ENCODE measurements at places on chromosomes 1 and 21.
A peak's percentile ranks its signal among the peaks of the same experiment; 100 is the strongest.

DNA sequence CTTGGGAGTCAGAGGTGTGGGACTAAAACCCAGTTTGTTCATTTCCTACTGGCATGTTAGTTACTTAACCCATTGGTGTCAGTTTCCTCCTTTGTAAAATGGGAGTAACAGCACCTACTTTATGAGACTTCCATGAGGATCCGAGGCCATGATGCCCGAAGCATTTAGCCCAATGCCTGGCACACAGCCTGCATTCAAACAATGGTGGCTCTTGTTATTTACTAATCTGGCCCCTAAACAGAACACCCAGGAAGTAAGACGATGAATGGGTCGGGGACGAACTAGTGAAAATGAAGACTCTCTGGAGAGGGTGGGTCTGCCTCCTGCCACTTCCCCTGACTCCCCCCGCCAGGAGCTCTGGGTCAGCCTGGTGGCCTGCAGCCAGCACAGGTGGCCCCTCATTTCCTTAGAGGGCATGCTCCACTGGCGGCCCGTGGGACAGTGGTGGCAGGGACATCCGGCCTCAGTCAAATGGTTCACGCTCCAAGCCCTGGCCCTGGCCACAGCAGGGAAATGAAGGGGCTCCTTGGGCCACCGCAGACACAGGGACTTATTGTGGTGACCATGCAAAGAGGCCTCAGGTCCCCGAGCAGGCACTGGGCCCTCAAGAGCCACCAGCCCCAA lies 9.5 kb upstream of the TAS1R2 start:
- DNase-seq: no peak

DNA sequence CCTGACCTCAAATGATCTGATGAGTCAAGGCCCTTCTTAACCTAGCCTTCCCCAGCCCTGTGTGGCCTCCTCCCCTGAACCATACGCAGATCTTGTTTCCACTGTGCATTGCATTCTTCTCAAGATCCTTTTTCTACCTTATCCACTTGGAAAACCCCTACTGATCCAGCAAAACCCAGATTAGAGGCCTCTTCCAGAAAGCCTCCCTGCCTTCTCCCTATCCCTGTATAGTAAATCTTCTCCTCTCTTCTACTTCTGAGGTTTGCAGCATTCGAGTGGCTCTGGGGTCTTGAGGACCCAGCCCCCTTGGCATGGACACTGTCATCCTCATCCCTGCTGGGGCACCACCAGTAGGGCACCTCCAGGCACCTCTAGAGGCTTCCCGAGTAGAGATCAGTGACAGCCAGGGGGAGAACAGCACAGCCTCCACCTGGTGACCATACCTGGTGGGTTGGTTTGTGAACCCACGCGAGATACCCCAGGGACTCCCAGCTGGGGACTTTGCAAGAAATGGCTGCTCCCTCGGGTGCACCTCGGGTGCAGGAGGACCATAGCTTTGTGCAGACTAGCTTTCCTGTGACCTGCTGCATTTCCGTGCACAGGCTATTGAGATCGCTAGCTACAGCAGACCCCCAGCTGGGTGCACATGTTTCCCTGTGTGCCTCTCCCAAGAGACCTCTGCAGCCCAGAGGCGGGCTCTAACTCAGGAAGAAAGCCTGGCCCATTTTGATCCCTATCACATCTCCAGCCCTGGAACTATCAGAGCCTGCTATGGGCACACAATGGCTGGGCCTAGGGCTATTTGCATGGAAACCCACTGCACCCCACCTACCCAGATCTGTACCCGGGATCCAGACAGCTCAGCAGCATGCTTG lies 34.2 kb downstream of the MATN1 start:
- no peak for DNase-seq

GRCh38 chr1:147172168-147173016 lies at the start of gene PRKAB2:
Gene PRKAB2, minus strand, starts transcription at chr1:147172470. Its CDS starts 326 bp downstream, at chr1:147172144.
- DNase-seq: peak; percentile 77

DNA sequence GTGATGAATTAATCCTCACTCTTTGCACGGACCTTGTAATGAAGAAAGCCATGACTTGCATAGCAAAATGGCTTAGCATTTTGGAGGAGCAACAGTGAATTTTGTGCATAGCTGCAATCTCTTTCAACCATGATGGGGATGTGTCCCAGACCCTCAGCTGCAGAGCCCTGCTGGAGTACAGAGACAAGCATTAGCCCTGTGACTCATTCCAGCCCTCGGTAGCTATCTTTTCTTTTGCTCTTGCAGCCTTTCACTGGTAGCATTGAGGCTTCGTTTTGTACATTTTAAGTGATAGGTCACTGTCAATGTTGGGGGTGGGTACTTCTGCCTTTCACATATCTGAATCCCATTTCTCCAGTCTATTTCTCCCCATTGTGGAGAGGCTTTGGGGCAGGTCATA lies 58.4 kb downstream of the SLC35F3 start:
- no peak for DNase-seq

DNA sequence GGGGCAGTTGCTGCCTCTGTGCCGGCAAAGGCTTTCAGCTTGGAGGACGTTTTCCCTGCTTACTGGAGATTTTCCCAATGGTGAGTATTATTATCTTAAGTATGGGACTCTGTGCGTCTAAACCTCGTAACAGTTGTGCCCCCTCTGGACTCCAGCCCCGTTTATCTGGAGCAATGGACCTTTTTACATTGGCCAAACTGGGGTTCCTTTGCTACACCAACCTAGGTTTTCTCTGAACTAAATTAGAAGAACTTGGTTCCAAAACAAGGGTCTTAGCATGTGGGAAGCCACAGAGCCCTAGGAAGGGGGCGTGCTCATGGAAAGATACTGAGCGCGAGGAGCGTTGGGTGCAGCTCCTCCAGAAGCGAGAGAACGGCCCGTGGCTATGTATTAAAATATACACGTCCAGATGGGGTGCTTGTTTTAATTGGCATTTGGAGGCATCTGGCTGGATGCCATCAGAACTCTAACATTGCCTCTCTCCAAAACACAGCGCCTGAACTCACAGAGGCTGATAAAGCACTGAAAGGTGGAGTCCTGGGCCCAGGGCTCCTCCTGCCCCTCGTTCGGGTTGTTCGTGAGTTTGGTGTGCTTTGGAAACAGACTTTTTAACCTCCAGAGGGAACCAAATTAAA lies 28.4 kb downstream of the POFUT2 start:
- DNase-seq: no peak

DNA sequence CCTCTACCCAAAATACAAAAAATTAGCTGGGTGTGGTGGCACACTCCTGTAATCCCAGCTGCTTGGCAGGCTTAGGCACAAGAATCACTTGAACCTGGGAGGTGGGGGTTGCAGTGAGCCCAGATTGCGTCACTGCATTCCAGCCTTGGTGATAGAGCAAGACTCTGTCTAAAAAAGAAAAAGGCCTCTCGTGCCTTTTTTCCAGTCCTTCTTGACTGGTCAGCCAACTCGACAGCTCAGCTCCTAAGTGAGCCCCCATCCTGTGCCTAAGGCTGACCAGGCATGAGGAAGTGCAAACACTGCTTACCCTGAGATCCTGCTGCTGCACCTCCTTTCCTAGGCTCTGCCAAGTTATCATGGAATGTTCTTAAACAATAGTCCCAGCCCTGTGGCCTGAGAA lies 10.1 kb upstream of the PROK1 start:
- DNase-seq: no peak
